ENCODE measurements at places on chromosomes 6 and 20.

DNA sequence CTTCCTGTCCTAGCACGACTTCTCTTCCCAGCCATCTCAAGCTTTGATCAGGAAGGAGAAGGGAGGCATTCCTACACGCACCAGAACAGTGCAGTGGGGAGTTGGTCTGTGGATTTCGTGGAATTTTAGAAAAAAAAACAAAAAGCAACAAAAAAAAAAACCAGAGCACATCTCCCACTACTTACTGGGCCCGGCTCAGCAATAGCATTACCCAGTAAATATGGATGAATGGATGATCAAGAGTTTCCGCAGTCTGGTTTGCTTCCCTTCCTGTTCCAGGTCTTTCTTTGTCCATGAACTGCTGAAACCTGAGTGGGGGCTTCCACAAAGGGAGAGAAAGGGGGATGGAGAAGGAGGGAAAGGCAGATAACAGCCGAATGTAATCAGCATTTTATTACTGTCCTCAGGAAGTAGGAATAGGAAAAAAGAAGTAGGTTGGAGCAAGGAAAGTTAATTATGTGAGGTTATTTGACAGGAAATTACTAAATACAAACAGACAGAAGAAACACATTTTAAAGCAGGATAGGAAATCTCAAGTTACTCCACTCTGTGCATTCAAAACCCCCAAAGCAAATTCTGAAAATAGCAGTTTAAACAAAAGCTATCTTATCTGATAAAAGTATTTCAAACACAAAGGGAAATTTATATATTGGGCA lies 349.0 kb downstream of the PRL start:
- DNase-seq, result no peak

DNA sequence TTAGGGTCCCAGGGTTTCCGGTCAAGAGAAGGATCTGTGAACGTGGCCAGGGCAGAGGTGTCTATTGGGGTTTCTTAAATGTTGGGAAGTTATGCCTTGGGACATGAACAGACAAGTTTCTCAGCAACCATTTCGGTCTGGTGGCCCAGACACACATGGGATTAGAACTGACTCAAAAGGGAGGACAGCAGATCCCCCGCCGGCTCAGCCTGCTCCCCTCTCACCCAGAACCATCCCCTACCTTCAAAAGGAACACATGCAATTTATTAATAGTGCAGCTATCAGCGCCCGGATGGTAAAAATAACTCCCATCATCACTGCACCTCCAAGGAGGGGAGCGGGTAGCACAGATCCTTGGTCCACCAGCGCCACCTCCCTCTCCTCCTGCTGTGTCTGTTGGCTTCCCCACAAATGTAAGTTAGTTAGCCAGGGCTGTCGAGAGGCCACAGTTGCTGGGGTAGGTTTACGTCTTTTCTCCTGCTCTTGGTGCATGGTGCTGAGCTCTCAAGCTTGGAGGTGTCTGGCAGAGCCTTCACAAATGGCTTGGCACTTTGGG lies 77.1 kb downstream of the TRAM2 start:
- no peak for DNase-seq

DNA sequence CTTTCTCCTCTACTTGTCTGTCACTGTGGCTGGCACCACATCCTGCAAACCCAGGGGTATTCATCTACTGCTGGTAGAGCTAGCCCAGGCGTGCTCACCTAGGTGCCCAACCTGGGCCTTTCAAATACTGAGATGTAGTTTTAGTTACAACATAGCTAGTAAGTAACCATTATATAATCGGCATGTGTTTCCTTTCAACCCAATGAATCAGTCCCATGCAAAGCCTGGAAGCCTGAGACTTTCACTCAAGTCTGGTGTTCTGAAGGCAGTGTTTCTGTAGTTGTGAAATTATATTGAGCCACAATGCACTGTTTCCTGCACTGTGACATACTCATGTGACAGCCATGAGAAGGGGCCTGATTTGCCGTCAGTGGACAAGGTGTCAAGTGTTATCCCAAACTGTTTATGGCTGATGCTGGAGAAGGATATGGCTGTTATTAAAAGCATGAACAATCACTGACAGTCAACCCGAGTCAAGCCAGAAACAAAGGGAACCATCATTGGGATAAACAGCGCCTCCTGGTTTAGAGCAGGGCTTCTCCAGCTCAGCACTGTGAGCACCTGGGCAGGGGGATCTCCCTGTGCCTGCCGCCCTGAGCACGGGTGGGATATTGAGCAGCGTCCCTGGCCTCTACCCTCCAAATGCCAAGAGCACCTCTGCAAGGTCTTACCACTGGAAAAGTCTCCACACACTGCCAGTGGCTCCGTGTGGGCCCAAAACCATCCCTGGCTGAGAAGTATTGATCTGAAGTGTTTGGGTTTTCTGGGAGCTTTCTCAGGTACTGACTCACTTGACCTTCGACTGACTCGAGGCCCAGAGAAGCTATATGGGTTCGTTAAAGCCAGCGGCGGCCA lies 1.6 kb downstream of the PSMA7 start:
- no peak for DNase-seq

- DNase-seq, result no peak
Observed at GRCh38 chr6:129923530-129924250, 62.6 kb upstream of the TMEM244 start.

DNA sequence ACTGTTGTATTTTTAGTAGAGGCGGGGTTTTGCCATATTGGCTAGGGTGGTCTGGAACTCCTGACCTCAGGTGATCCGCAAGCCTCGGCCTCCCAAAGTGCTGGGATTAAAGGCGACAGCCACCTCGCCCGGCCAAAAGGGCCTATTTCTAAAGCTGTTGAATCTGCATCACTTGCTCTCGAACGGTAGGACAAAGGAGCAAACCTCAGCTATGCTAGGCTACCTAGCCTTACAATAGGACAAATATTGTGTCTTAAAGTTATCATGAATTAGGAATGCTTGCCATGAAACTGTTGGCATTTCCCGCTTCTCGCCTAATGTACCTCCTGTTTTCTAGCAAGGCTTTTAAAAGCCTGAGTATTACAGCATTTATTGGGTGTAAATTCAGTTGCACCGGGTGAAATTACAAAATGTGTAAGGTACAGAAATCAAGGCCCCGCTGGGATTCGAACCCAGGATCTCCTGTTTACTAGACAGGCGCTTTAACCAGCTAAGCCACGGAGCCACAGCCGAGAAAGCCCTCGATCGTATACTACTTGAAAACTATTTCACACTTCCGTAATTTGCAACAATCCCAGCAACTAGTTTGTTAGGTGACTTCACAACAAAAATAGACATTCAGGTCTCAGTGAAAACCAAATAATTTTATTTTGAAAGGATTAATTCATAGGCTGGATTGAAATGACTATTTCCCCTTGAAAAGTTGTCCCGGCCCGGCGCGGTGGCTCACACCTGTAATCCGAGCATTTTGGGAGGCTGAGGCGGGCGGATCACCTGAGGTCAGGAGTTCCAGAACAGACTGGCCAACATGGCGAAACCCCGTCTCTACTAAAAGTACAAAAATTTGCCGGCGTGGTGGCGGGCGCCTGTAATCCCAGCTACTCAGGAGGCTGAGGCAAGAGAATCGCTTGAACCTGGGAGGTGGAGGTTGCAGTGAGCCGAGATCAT lies 211.6 kb upstream of the ZNF184 start:
- DNase-seq, result no peak

GRCh38 chr6:92495242-92495641 lies 924.1 kb downstream of the EPHA7 start:
- DNase-seq, result no peak

- no peak for DNase-seq
Observed at GRCh38 chr6:143607974-143608373, 69.8 kb upstream of the PHACTR2 start.

DNA sequence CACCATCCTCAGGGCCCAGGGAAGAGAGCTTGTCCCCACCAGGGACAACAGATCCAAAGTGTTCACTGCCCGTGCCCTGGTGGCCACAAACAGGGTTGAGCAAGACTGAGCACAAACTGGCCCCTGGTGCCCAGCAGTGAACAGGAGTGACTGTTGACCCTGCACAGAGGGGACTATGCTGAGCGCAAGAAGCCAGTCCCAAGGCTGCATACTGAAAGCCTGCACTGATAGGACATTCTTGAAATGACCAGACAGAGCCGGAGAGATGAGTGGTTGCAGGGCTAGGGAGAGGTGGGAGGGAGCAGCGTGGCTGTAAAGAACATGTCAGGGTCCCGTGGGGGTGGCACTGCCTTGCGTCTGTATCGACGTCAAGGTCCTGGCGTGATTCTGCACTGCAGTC lies 2.9 kb upstream of the FNDC11 start:
- no peak for DNase-seq

- DNase-seq, result no peak
Observed at GRCh38 chr6:88490908-88491264, 324.7 kb upstream of the CNR1 start.

DNA sequence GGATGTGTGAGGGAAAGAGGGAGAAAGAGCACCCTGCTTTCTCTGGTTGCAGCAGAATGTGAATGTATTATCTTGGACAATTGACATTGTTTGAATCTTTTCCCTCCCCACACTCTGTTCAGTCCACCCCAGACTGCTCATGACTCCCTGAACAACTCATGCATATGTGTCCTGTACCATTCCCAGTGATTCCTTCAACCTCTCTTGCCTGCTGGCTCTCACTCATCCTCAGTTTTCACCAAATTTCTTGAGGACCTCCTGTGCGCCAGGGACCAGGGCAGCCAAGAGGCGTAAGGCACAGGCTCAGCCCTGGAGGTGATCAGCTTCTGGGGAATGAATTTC lies 5.4 kb downstream of the NOX3 start:
- no peak for DNase-seq

DNA sequence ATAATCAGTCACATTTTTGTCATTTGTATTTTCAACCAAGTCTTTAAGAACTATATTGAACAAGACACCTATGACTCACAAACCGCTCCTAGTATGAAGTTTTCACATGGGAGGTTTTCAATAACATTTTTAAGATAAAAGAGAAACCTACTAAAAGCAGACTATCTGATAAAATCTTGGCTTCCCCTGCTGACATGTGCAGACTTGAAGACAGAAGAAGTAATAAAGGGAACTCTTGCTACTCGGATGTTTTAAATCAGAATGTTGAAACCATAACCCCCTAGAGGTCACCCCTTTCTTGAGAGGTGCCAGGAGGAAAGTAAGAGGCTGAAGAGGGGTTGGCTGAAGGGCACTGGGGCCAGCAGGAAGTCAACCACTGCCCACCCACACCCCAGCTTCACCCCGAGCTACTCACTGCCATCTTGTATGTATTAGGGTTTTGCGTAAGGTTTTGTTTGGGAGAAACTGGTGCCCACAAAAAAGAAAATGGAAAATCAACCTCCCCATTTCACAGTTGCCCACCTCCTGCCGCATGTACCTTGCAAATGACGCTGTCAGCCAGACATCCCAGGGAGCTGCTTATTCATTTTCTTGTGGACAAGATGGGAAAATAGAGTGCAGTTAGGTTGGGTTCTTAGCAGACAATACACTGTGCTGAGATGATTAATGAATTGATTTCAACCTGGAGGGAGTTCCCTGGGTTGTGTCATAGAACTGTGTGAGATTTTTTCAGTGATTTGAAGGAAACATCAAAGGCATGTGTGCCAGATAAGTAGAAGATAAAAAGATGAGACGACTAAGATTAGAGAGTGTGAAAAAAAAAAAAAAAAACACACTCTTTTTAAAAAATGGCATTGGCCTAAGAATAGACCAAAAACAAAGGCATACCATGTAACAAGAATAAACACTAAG lies 83.2 kb upstream of the TAB2 start:
- no peak for DNase-seq

GRCh38 chr20:46004889-46005473 lies 3.7 kb upstream of the MMP9 start:
- DNase-seq, result no peak

- DNase-seq, result no peak
Observed at GRCh38 chr6:13677878-13678254, 33.8 kb downstream of the RANBP9 start.

DNA sequence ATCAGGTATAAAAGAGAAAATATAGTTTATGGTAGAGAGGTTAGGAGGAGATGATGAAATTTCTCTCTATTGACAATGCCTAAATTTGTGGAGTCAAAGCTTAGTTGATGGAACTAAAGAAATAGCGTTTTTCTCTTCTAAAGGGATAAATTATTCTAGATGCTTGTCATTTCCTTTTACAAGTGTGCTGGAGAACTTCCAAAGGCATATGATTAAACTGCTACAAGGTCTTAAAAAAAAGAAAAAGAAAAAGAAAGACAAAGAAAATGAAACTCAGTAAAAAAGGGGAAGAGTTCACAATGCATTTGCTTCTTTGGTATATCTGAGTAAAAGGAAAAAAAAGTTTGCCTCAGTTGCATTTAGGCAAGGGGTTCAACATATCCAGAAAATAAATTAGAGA lies 499.8 kb upstream of the PTCHD4 start:
- no peak for DNase-seq

DNA sequence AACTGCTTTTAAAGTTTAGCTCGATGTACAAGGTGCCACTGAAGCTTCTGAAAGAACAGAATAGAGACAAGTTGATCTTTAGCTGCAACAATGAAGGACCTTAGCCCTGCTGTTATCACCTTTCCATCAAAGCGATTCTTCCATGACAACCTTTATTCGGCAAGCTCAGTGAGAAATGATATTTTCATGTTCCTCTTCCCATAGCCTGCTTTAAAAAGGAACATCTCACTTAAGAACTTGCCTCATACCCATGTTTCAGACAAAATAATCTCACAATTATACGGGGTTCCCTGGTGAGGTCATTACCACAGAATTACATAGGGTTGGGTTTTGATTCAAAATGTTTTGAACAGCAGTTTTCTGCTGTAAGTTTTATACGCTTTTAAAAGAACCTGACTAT lies 264.2 kb downstream of the THBS2 start:
- DNase-seq, result no peak

All from dorsolateral prefrontal cortex (tissue), 122 donors.